ENCODE measurements at places on chromosomes 5 and 9.
A peak's percentile ranks its signal among the peaks of the same experiment; 100 is the strongest.

- no peak for DNase-seq
Observed at GRCh38 chr5:34674187-34674586, 18.1 kb downstream of the RAI14 start.

- no peak for DNase-seq
Observed at GRCh38 chr9:115207003-115207836, 89.3 kb upstream of the TNC start.

- no peak for DNase-seq
Observed at GRCh38 chr9:107644733-107645463, 155.3 kb upstream of the KLF4 start.

DNA sequence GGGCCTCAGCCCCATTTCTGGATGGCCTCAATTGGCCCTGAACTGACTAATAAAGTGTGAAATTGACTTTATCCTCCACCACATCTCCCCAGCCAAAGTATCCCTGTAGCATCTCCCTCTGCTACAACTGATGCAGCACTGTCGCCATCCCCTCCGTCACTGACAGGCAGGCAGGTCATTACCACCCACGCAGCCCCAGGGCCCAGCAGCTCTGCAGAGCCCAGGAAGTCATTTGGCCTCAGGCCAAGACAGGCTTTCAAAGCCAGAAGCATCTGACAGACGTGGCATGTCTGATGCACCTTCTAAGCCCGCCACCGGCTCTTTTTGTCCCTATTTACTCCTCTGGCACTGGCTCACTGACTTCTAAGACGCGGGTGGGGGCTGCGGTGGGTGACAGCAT lies 65.3 kb downstream of the ARHGEF37 start:
- DNase-seq, result peak; percentile 46

GRCh38 chr5:77824981-77825380 lies 48.8 kb upstream of the TBCA start:
- DNase-seq, result no peak

DNA sequence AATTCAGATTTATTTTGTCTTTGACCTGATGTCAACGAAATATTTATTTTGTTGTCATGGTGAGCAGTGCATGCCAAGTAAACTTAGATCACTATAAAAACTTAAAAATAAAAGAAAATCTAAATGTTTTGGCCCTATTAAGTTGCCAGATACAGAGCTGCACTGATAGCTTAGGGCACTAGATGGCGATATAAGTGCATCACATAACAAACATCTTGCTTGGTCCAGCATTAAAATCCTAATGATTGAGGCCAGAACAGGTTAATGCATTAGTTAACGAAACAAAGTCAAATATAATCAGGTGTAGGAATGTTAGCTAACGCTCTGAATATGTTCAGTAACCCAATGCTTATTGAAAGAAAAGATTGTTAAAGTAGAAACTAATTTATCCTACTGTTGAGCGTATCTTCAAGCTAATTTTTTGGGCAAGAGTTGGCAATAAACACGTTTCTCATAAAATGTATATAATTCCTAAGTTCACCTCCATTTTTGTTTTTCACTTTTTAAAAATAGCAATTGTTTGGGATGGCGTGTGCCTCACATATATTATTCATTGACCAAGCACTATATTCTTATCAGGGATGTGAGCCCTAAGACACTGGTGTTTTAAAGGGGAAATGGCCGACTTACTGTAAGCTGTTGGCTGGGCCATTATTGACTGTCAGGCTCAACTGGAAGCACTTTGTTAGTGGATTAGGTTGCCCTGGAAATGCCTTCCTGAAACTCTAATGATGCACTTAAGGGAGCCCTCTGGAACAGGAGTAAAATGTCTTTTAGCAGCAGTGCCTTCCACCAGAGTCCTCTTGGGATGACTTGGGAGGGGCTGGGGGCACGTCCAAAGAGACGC lies 33.3 kb downstream of the KCTD16 start:
- peak; percentile 16 for DNase-seq

GRCh38 chr9:106111039-106111730 lies 416.8 kb downstream of the TMEM38B start:
- no peak for DNase-seq

- no peak for DNase-seq
Observed at GRCh38 chr9:90629991-90630390, 12.6 kb downstream of the DIRAS2 start.

DNA sequence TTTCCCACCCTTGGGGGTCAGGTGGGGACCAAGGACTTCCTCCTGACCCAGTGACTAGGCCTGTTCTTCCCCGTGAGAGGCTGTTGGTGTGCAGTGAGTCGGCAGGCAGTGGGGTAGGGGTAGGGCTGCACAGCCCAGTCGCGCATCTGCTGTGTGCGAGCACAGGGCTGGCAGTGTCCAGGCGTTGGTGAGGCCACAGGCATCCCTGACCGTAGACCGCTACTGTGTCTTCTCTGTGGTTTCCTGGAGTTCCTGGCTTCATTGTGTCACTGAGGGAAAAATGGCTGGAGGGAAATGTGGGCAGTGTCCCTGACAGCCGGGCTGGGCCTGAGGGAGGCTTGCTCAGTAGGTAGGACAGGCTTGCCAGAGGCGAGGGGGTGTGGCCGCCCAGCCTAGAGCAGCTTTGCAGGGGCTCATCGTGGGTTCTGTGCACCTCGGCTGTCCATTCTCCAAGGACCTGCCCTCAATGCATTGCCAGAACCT lies 95.4 kb downstream of the CACNA1B start:
- no peak for DNase-seq

GRCh38 chr5:124572971-124573370 lies 173.5 kb downstream of the ZNF608 start:
- DNase-seq, result no peak

DNA sequence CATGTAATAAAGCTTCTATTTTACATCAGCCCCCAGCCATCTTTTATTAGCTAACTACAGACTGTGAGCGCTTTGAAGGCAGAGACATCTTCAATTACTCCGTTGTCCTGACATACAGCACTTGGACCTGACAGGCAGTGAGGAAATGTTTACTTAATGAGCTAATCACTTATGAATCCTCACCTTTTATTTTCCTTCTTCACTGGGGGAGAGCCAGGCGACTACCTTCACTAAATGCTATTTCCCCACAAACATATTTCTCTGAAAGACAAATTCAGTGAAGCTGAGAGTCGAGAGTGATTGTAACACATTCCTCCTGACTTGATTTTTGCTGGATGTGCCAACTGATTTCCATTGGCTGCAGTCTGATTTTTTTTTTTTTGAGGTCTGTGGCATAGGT lies 192.1 kb upstream of the CLINT1 start:
- no peak for DNase-seq

- no peak for DNase-seq
Observed at GRCh38 chr9:129594632-129595031, 26.3 kb downstream of the C9orf50 start.

DNA sequence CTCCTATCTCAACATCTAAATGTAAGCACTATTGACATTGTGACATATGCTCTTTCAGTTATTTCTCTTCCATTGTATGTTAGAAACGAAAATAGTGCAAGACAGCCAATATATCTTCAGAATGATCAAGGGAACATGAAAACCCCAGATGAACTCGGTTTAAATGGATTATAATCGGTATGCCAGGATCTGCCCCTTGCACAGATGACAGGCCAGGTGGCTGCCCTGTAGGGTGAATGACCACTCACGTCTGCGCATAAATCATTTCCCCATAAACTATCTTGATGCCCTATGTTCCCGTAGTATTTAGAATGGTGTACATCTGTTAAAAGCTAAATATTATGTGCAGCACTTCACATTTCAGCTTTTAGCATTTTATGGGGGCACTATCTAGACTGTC lies 69.7 kb upstream of the RANBP3L start:
- DNase-seq, result no peak

DNA sequence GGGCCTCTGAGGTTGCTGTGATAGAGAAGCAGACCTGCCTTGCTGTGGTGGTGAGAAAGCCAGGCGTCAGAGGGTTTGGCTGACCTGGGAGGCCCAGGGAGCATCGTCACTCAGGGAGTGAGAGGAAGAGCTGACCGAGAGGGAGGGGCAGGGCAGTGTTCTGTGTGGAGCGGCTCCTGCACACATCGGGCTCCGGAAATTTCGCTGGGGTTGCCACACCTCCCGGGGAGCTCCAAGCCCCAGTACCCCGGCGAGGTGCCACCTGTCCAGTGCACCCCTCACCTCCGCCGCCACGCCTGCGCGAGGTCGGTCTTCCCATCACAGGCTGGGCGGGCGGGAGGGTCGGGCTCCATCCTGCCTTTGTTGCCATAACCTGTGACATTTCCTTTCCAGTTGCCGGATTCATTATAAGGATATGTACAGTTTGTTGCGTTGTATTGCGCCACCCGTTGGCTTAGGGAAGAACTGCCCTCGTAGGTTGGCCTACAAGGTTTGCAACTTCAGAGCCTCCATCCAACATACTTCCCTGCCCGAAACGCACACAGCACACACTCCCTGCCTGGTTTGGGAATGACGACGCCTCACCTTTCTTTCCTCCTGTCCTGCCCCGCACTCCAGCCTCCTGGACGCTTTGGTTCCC lies 223.2 kb downstream of the CACNA1B start:
- DNase-seq, result no peak

DNA sequence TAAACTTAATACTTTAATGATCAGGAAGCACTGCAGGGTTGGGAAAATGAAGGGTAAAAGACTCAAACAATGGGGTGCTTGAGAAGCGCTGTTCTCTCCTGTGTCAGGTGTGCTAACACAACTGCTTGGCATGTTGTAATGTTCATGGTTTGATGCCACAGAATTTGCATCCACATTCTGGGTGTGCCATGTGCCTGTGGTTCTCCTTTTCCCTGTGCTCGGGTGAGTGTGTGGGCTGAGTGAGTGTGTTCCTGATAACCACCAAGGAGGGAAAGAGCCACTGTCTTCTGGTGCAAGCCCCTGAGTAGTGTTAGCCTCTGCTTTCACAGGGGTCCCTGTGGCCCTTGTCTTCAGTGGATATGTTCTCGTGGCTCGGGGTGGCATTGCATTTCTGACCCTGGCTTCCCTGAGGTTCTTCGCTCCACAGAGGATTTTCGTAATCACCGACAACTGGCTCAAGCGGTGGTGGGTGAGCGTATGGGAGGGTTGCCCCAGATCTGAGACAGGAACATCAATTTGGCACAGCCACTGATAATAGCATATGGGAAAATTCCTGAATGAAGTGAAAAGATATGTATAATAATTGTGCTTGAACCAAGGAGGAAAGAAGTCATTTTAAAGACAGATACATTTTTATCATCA lies 102.0 kb downstream of the MVB12B start:
- no peak for DNase-seq

GRCh38 chr5:5025774-5026408 lies 114.2 kb upstream of the ADAMTS16 start:
- no peak for DNase-seq

- DNase-seq, result no peak
Observed at GRCh38 chr5:128681096-128681495, 143.1 kb upstream of the FBN2 start.

GRCh38 chr9:37369671-37370070 lies 52.8 kb upstream of the GRHPR start:
- DNase-seq, result no peak

- DNase-seq, result no peak
Observed at GRCh38 chr5:170513856-170514525, 10.2 kb downstream of the KCNIP1 start.

DNA sequence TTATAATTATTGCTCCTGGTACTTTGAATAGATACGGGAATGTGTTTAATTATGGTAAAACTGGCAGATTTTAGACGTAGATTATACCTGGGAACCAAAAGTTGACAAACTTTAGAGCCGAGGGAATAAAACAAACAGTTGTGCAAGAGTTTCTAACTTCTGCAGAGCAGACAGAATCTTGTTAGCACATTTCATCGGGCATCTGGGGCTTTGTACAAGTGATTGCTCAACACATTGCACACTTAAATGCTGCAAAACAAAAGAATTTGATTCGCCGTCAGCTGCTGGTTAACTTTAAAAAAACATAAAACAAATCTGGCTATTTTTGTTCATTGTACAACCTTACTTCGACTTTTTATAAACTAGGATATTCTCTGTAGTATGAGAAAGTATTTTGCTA lies 398.1 kb downstream of the MAN2A1 start:
- no peak for DNase-seq

DNA sequence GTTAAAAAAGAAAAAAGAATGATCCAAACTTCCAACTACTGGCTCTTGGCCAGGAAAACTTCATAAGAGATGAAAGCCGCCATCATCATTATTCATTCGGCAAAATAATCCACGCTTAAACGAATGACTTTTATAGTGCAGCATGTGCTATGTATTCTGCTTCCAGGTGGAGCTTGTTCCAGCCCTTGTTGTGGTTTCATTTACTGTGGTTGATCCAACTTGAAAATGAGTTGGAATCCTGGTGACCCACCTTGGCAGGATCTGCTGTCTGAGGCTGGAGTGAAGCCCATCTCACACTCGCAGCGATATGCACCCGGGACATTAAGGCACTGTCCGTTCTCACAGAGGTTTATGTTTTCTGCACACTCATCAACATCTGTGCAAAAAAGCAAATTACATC lies 209.6 kb downstream of the FBN2 start:
- no peak for DNase-seq

- no peak for DNase-seq
Observed at GRCh38 chr5:107669096-107670031, 1.4 kb downstream of the EFNA5 start.

GRCh38 chr9:109463924-109464625 lies 34.0 kb downstream of the PTPN3 start:
- DNase-seq, result no peak

GRCh38 chr9:2838371-2839000 lies 5.4 kb downstream of the PUM3 start:
- no peak for DNase-seq

- DNase-seq, result no peak
Observed at GRCh38 chr5:145975361-145976066, 39.1 kb downstream of the SH3RF2 start.

- DNase-seq, result no peak
Observed at GRCh38 chr9:71816916-71817451, 48.7 kb upstream of the CEMIP2 start.

- DNase-seq, result no peak
Observed at GRCh38 chr5:79236362-79236969, 535 bp downstream of the JMY start.

GRCh38 chr5:99109894-99110293 lies 181.1 kb upstream of the CHD1 start:
- DNase-seq, result no peak

- no peak for DNase-seq
Observed at GRCh38 chr9:111599955-111600343, 502 bp upstream of the PTGR1 start.

DNA sequence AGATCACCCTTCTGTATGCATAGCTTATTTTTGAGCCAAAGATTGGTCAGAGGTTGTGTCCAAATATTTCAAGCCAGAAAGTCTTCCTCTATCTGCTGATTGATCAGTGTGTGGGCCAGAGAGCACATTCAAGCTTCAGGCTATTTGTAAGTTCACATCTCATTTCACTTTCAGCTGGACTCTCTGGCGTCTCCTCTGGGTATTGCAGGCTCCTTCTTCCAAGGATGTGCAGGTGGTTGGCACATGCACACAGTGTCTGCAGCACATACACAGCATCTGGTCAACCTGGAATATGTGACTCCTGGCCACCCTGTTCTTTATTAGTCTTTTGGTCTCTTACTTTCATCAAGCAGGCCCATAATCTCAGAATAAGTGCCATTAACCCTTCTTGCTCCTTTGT lies 516.1 kb downstream of the ANXA1 start:
- no peak for DNase-seq
